ENCODE measurements at places on chromosomes 6 and 20.

GRCh38 chr20:12798286-12798685 is 210.5 kb upstream of the SPTLC3 start:
- no peak overlapping the region for H3K27ac ChIP-seq
- H3K36me3 ChIP-seq = no peaks in the 10 kb centered on the region
- no peak overlapping the region for H3K4me3 ChIP-seq
- no peaks in the 10 kb centered on the region for H3K4me1 ChIP-seq
- H3K27me3 ChIP-seq = peaks cover 18% of the 10 kb centered on the region

DNA sequence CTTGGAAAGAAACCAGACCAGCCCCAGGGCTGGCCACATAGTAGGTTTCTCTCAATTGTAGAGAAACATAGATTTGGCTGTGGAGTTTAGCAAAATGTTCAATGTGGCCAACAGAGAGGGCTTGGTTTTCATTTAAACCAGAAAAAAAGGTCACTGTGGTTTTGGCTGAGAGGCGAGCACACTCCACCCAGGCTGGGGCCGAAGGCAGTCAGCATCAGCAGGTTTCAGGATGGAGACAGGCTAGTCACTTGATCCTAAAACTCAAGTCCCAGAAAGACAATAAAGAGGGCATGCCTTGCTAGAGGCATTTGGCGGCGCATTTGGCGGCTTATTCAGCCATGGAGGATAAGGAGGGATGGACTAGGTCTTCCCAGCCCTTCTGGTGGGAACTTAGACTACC is 73.1 kb downstream of the PRND start:
- no peak overlapping the region for H3K4me3 ChIP-seq
- no peaks in the 10 kb centered on the region for H3K4me1 ChIP-seq
- DNase-seq = no peak
- H3K27ac ChIP-seq = no peak overlapping the region
- H3K27me3 ChIP-seq = no peaks in the 10 kb centered on the region
- peaks cover 4% of the 10 kb centered on the region for H3K36me3 ChIP-seq

DNA sequence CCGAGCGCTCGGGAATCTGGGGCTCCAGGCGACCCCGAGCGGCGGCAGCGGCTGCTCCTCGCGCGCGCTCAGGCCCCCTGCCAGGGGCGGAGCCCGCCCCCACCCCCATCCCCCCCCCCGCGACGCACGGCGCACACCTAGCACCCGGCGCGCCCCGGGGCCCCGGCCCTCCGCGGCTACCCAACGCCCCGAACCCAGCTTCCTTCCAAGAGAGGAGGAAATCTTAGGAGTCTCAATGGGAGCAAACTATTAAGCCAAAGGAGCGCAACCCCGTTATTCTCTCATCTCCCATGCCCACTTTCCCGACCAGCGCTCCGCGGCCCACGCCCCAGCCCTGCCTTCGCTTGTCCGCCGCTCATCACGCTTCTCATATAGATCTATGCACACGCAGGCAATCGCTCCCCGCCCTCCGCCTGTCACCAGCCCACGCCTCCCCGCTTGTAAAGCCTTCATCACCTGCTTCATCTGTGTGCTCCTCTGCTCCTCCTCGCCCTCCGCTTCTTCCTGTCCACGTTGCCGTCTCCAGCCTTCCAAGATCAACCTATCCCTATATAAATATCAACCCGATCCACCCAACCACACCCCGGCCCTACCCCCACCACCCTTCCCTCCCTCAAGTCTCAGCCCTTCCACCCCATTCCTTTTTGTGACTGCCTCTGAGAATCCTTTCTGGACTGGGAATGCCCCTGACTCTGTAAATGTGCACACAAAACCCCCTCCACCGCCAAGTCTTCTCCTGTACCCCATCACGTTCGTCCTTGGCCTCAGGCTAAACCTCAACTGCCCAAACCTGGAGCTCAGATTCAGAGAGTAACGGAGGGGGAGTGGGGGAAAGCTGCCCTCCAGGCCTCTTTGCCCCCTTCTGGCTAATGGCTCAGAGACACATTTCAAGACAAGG is at the start of gene DLK2:
Gene DLK2 (minus strand): TSS at position 18 of the 898 bp plus-strand sequence. CDS start 723 bp downstream, outside the sequence.
- peak within 1 kb of the TSS; percentile 70 for H3K4me3 ChIP-seq
- peak; percentile 42 for DNase-seq
- peaks cover 44% of the 10 kb centered on the region for H3K36me3 ChIP-seq
- H3K27me3 ChIP-seq = peaks cover 46% of the 10 kb centered on the region

- no peak overlapping the region for H3K27ac ChIP-seq
- no peaks in the 10 kb centered on the region for H3K4me1 ChIP-seq
- H3K4me3 ChIP-seq = no peak overlapping the region
- no peaks in the 10 kb centered on the region for H3K36me3 ChIP-seq
- no peak for DNase-seq
- no peaks in the 10 kb centered on the region for H3K27me3 ChIP-seq
These were observed 78.3 kb downstream of the ATG5 start for GRCh38 chr6:106247293-106247692.

- no peaks in the 10 kb centered on the region for H3K27me3 ChIP-seq
- H3K36me3 ChIP-seq = no peaks in the 10 kb centered on the region
- no peak for DNase-seq
These were observed 258.3 kb upstream of the TCF21 start for GRCh38 chr6:133630651-133631050.

DNA sequence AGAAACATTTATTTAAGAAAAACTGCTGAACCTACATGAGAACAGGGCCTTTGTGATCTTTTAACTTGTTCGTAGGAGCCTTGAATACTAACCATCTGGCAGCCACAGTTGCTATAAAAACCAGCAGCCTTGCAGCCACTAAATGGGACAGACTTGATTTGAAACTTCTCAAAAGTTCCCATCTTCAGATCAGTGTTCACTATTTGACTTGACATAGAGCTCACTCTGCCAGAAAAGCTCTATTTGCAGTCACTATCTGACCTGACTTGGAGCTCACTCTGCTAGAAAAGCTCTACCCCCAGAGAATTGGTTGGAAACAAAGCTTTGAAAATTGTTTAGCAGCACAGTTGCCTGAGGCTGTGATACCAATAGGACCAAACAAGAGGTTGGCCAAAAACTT is 119.3 kb upstream of the F13A1 start:
- H3K27me3 ChIP-seq = no peaks in the 10 kb centered on the region
- H3K4me3 ChIP-seq = no peak overlapping the region
- H3K27ac ChIP-seq = no peak overlapping the region
- H3K36me3 ChIP-seq = no peaks in the 10 kb centered on the region
- no peaks in the 10 kb centered on the region for H3K4me1 ChIP-seq

DNA sequence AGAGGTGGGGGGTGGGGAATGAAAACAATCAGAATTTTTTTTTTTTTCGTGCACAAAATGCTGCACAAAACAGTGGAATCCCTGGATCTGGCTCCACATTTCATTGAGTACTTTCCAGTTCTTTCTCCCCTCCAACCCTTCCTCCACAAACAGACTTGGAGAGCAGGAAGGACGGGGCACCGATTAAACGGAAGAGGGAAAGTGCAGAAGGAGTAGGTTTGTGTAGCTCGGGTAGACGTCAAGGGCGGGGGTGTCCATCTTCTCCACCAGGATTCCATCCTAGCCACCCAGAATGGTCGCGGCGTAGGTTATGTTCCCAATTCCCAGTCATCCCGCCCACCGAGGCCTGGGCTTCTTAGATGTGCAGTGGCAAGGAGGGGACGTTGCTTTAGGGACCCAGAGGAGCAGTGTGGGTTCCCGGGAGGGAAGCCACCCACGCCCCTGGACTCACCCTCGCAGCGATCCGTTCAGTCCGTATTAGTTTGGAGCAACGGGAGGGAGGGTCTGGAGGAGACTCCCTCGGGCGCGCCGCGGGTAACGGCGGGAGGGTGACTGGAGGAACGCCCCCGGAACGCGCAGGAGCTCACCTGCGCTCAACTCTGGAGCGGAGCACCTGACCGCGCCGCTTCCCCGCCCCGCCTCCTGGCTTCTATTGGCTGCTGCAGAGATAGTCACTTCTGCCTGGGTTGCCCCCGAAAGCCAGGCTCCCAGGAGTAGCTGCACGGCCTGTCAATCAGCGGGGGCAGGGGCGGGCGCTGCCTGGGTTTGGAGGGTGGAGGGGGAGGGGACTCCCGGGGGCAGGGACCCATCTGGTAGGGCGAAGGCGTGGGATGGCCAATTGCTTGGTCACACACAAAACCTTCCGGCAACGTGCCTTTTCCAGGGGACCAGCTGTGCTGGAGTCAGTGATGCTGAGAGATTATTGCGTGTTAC is at the start of gene ENPP5:
Gene ENPP5 (minus strand): TSS at position 624 of the 933 bp plus-strand sequence. CDS start 2,718 bp downstream, outside the sequence.
- H3K4me1 ChIP-seq = no peaks in the 10 kb centered on the region
- peak within 1 kb of the TSS; percentile 87 for H3K27ac ChIP-seq
- peaks cover 18% of the 10 kb centered on the region for H3K36me3 ChIP-seq
- H3K27me3 ChIP-seq = no peaks in the 10 kb centered on the region
- peak within 1 kb of the TSS; percentile 95 for H3K4me3 ChIP-seq

GRCh38 chr6:76230711-76231110 is 158.2 kb upstream of the IMPG1 start:
- no peaks in the 10 kb centered on the region for H3K36me3 ChIP-seq
- DNase-seq = peak; percentile 13
- no peaks in the 10 kb centered on the region for H3K27me3 ChIP-seq

- H3K4me1 ChIP-seq = no peaks in the 10 kb centered on the region
- no peak for DNase-seq
- H3K27me3 ChIP-seq = no peaks in the 10 kb centered on the region
- no peak overlapping the region for H3K27ac ChIP-seq
- H3K4me3 ChIP-seq = no peak overlapping the region
These were observed 42.5 kb upstream of the ARMC2 start for GRCh38 chr6:108805611-108806167.

DNA sequence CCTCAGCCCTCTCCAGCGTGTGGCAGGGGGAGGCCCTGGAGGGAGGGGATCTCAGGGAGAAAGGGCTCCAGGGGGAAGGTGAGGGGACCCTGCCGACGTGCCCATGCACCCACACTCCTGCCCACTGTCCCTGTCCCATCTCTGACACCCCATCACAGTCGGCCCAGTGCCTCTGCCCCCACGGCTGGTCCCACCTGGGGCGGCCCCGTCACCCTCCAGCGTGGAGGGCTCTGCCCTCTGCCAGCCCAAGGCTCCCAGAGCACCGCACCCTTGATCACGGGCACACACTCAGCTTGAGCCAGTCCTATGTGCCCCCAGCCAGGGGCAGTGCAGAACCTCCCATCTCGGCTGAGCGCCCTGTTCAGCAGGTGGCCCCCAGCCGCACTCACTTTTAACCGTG is 9.2 kb downstream of the SLC4A11 start:
- H3K4me1 ChIP-seq = no peaks in the 10 kb centered on the region
- H3K4me3 ChIP-seq = no peak overlapping the region
- H3K27me3 ChIP-seq = no peaks in the 10 kb centered on the region
- no peak overlapping the region for H3K27ac ChIP-seq
- H3K36me3 ChIP-seq = peaks cover 9% of the 10 kb centered on the region
- no peak for DNase-seq

GRCh38 chr20:37209661-37210314 is 30.4 kb upstream of the MROH8 start:
- H3K4me1 ChIP-seq = peaks cover 5% of the 10 kb centered on the region
- no peaks in the 10 kb centered on the region for H3K27me3 ChIP-seq
- no peak for DNase-seq
- no peak overlapping the region for H3K4me3 ChIP-seq

DNA sequence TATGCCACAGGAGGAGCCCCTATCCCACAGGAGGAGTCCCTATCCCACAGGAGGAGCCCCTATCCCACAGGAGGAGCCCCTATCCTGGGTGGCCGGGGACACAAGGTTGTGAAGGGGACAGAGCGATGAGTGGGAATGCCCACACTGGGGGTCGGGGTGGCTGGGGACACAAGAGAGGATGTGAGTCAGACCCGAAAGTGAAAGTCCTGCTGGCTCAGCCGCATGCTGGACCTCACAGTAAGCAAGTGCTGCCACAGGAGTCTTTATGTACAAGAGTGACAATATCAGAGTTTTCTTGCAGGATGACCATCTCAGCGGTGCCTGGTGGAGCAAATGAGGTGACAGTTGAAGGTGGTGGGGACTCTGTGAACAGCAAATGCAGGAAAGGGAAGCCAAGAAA is 93.7 kb downstream of the PSMB1 start:
- H3K27me3 ChIP-seq = peaks cover 18% of the 10 kb centered on the region
- peak overlapping the region; percentile 41 for H3K4me3 ChIP-seq
- H3K27ac ChIP-seq = no peak overlapping the region
- H3K4me1 ChIP-seq = no peaks in the 10 kb centered on the region
- no peaks in the 10 kb centered on the region for H3K36me3 ChIP-seq
- peak; percentile 13 for DNase-seq

- H3K36me3 ChIP-seq = no peaks in the 10 kb centered on the region
- DNase-seq = no peak
- H3K27me3 ChIP-seq = peaks cover 37% of the 10 kb centered on the region
- H3K4me3 ChIP-seq = no peak overlapping the region
- peaks cover 3% of the 10 kb centered on the region for H3K4me1 ChIP-seq
- H3K27ac ChIP-seq = no peak overlapping the region
These were observed 163.5 kb upstream of the CDYL start for GRCh38 chr6:4612636-4613171.

DNA sequence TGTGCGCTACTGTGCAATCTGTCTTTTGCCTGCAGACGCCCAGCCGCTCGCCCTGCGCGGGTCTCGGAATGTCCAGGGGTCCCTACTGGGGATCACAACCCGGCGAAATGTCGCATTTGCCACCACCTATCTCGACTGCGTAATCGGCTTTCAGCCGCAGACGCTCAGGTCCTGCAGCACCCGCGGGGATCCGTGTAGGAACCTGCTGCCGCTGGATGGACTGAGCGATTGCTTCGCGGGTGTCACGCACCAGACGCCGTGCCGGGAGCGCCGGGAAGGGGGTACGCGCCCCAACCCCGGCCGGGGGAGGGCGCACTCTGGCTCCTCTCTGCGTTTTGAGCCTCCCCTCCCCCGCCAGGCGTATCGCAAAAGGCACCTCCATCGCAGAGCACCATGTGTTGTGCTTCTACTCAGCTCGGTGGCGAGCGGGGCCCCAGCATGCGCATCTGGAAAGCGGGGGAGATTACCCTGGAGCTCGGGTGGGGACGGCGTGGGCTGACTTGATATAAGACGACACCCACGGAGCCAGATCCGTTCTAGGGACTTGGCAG is 747 bp upstream of the PTPRA start:
- no peak overlapping the region for H3K27ac ChIP-seq
- peak overlapping the region; percentile 81 for H3K4me3 ChIP-seq
- H3K27me3 ChIP-seq = no peaks in the 10 kb centered on the region
- peaks cover 35% of the 10 kb centered on the region for H3K4me1 ChIP-seq
- peak; percentile 67 for DNase-seq

GRCh38 chr6:40263970-40264369 is 323.2 kb downstream of the LRFN2 start:
- H3K27ac ChIP-seq = no peak overlapping the region
- no peak overlapping the region for H3K4me3 ChIP-seq
- no peaks in the 10 kb centered on the region for H3K36me3 ChIP-seq
- DNase-seq = no peak

GRCh38 chr20:41697861-41698559 is 79.8 kb upstream of the CHD6 start:
- H3K4me1 ChIP-seq = peaks cover 15% of the 10 kb centered on the region
- no peak overlapping the region for H3K27ac ChIP-seq
- DNase-seq = peak; percentile 51
- peaks cover 13% of the 10 kb centered on the region for H3K27me3 ChIP-seq
- H3K36me3 ChIP-seq = peaks cover 10% of the 10 kb centered on the region

GRCh38 chr6:29685718-29686326 is 4.9 kb upstream of the ZFP57 start:
- H3K36me3 ChIP-seq = no peaks in the 10 kb centered on the region
- DNase-seq = peak; percentile 55
- H3K4me1 ChIP-seq = no peaks in the 10 kb centered on the region
- no peak overlapping the region for H3K27ac ChIP-seq

Data from Calu3 (cell line).